ENCODE measurements at places on chromosomes 2 and 18. TPM values are rescaled to one million over a fixed set of nuclear protein-coding genes. Genes with fewer than 3 reads are reported as not detected.

Gene RAPH1
- 11.5 TPM for total RNA-seq

Gene TMEM37
- not detected for total RNA-seq

Gene TCF4
- total RNA-seq, result not detected

Gene PLCL1
- total RNA-seq, result 1.9 TPM

Gene RFTN2
- total RNA-seq, result not detected

Gene FBXO41
- total RNA-seq, result 15.6 TPM

Gene CD8B
- total RNA-seq, result 0.87 TPM

DNA sequence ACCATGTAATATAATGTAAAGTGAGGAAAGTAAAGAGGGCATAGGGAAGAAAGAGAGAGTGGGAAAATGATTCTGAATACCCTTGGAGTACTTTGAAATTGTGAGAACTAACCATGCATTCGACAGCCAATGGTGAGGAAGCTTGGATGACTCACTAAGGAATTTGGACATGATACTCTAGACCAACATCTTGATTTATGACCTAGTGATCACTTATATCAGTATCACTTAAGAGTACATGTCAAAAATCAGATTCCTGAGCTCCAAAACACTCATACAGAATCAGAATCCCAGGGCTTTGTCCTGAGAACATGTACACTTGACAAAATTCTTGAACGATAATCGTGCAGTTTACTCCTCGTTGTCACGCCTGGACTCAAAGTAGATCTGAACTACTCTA, 1899.8 kb upstream of the PIK3C3 start:
- no peak overlapping the region for H3K27ac ChIP-seq
- no peak overlapping the region for H3K4me3 ChIP-seq
- DNase-seq, result no peak
- H3K27me3 ChIP-seq, result no peaks in the 10 kb centered on the region
- no peaks in the 10 kb centered on the region for H3K36me3 ChIP-seq

GRCh38 chr2:30239308-30239985, 8.1 kb downstream of the LBH start:
- peak; percentile 87 for DNase-seq
- peak overlapping the region; percentile 54 for H3K4me3 ChIP-seq
- H3K27ac ChIP-seq, result peak overlapping the region; percentile 86
- no peaks in the 10 kb centered on the region for H3K27me3 ChIP-seq

DNA sequence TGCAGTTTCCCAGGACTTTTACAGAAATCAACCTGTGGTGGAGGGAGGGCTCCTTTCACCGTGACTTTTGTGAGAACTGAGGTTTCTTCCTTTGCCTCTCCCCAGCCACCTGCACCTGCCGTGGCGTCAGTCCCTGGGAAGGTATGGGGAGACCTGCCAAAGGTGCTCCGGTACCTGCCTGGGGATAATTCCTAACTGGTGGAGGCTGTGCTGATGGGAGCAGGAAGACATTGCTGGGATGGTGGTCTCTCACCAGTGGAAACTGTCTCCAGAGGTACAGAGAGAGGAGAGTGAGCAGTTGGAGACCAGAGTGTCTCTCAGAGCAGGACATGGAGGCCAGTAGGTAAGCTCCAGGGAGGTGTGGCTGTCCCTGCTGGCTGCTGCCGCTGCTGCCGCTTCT, 52.6 kb downstream of the CIB4 start:
- no peak overlapping the region for H3K27ac ChIP-seq
- no peaks in the 10 kb centered on the region for H3K36me3 ChIP-seq
- peaks cover 2% of the 10 kb centered on the region for H3K4me1 ChIP-seq
- H3K27me3 ChIP-seq, result peaks cover 14% of the 10 kb centered on the region
- DNase-seq, result peak; percentile 2

DNA sequence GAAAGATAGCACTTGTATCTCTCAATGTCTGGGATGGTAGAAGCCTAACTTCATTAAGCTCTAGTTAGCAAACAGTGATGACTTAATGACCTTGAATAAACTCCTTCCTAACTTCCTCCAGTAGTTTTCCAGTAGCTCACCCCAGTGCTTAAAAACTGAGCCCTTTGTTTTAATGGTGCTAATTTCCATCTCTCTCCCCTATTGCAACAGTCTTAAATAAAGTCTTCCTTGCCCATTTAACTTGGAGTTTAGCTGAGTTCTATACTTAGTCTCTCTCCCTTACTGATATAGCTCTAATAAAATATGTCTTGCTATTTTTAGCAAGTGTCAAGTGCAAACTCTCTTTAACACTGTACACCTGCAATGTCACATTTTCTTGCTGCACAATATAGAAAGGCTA, 267.0 kb downstream of the CCDC85A start:
- no peaks in the 10 kb centered on the region for H3K36me3 ChIP-seq
- no peak overlapping the region for H3K27ac ChIP-seq
- H3K4me1 ChIP-seq, result no peaks in the 10 kb centered on the region
- no peaks in the 10 kb centered on the region for H3K27me3 ChIP-seq
- H3K4me3 ChIP-seq, result no peak overlapping the region
- no peak for DNase-seq

- H3K4me3 ChIP-seq, result peak overlapping the region; percentile 9
- peak overlapping the region; percentile 42 for H3K27ac ChIP-seq
- no peaks in the 10 kb centered on the region for H3K27me3 ChIP-seq
- peaks cover 80% of the 10 kb centered on the region for H3K36me3 ChIP-seq
Measured at GRCh38 chr2:28413152-28413898, 20.7 kb downstream of the FOSL2 start.

DNA sequence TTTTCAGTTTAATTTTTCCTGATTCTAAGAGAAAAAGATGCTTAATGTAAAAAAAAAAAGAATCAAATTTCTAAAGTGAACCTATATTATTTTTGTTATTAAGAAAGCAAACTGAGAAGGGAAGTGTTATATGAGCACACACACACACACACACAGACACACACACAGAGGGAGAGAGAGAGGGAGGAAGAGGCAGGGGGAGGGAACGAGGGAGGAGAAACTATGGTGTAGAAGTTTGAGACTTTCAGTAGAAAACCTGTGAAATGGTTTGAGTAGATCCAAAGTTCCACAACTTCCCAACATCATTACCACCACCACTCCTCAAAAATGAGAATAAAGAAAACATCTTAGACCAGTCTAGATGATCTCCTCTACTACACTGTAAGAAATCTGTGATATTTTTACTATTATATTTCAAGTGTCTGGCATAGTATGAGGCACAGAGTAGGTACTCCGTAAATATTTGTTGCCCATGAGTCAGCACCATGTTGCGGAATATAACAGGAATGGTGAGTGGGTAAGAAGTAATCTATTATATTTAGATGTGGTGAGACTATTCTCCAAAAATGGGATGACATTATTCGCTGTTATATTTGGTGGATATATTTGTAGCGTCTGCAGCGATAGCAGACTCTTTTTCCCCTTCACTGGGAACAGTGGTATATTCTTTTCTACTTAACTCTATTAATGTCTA, 149.4 kb upstream of the DNMT3A start:
- no peak for DNase-seq
- H3K4me3 ChIP-seq, result no peak overlapping the region
- H3K27ac ChIP-seq, result no peak overlapping the region
- no peaks in the 10 kb centered on the region for H3K27me3 ChIP-seq
- H3K4me1 ChIP-seq, result peaks cover 4% of the 10 kb centered on the region

DNA sequence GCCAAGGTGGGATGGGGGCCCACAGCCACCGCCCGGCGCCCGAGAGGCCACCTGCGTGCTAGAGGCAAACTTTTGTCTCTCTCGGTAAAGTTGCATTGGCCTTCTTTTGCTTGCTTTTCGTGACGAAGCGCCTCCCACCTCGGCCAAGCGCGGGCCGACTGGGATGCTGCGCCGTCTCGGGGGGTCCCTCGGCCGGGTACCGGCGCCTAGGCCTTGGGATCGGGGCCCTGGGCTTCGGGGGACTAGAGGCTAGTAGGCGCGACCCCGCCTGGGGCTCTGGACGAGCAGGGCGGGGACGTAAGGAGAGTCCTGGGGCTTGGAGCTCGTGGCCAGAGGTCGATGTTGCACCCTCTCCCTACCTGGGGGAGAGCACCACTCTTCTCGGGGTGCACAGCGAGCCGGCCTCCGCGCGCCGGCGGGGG, 545 bp downstream of the GLI2 start:
- no peak overlapping the region for H3K4me3 ChIP-seq
- no peak for DNase-seq
- H3K27ac ChIP-seq, result no peak overlapping the region
- H3K36me3 ChIP-seq, result no peaks in the 10 kb centered on the region
- peaks cover 56% of the 10 kb centered on the region for H3K27me3 ChIP-seq
- H3K4me1 ChIP-seq, result peaks cover 6% of the 10 kb centered on the region

DNA sequence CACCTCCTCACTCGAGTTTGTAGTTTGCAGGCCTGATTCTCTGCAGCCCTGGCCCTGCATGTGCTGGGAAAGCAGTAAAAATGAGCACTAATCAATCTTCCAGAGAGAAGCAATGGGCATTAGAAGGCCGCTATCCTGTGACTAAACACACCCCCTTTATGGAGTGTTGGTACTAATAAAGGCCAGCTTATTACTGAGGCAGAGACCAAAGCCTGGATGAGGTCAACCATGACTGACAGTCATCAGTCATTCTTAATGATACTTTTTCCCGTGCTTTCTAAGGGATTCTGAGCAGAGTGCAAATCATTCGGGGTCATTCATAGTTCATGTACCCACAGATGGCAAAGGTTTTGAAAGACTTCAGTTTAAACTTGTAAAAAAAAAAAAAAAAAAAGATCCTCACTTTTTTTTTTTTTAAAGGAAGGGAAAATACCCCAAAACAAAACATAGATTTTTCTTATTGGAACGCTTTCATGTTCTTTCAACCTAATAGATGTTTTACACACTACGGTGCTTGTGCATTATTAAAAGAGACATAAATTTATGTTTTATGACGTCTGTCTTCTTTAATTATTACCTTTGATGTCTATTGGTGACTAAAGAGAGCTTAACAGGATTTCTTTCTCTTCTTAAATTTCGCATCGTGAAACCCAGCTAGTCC, 13.2 kb downstream of the TSHZ1 start:
- peaks cover 45% of the 10 kb centered on the region for H3K4me1 ChIP-seq
- DNase-seq, result no peak
- no peaks in the 10 kb centered on the region for H3K36me3 ChIP-seq
- H3K4me3 ChIP-seq, result no peak overlapping the region
- H3K27ac ChIP-seq, result no peak overlapping the region

DNA sequence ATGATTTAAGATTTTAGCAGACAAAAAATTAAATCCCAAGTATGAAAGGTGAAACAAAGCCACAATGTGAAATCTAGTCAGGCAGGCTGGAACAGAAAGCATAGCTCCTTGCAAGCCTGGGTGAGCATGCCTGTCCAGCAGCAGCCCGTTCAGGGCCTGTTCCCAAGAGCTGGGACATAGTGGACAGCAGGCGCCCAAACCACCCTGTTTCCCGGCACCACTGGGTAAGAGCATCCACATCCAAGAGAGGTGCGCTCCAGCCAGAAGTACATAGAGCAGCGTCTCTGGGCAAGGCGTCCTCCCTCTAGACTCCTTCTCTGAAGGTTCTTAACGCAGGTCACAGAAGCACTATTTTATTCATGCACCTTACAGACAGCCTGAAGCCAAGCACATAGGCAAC, 80.8 kb downstream of the DNER start:
- H3K27ac ChIP-seq, result no peak overlapping the region
- no peak overlapping the region for H3K4me3 ChIP-seq
- no peaks in the 10 kb centered on the region for H3K4me1 ChIP-seq
- no peak for DNase-seq
- H3K27me3 ChIP-seq, result peaks cover 13% of the 10 kb centered on the region
